CD4-positive, alpha-beta T cell treated with Interleukin-4 for 1 hour (primary cell): ENCODE measurements at places on chromosomes 13 and 19.

- DNase-seq = no peak
Measured at GRCh38 chr13:77415253-77416071, 88.6 kb upstream of the MYCBP2 start.

DNA sequence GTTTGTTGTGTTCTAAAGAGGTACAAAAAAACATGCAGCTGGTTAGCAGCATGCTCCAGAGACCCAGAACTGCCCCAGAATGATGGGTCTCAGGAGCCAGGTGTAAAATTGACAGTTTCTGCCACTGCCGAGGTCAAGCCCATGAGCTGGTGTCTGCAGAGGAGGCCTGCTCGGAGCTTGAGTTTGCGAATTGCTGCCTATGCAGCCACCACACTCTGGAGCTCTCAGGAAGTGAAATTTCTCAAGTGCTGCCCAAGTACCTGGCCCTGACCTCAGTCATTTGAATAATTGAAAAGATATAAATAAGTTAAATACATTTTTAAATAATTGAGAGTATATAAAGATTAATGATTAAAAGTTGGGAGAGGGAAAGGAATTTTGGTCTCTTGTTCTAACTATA is 66.4 kb downstream of the ZAR1L start:
- no peak for DNase-seq

DNA sequence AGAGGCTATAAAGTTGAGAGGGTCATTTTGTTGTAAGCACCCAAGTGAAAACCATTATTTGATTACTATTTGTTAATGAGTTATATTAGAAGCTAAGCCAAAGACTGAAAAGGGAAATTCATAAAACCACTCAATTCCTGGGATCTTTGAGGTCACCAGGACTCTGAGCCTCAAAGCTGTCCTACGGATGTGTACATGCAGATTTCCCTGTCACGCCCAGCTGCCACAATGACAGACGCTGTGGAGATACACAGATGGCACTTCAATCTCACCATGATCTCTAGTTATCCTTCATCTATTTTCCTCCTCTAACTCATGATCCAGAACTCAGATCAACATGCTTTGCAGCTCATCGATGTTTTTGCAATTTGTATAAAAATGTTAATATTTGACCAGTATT is 403.5 kb upstream of the MIR17HG start:
- no peak for DNase-seq

DNA sequence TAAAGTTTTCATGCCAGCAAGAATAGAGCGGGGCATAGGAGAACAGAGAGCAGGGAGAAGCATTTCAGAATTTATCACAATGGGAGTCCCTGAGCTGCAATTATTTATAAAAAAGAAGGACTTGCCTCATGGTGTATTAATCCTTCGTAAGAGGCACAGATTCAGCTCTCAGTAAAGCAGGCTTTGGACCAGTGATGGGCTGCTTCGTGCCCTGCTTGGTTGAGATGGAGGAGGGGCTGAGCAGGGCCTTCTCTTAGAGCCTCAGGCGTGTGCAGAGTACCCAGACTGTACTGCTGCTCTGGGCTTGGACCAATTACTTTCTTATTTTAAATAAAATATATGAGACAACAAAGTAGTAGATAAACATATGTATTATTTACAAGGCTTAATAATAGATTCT is 265.7 kb upstream of the SLC10A2 start:
- no peak for DNase-seq

GRCh38 chr13:32783067-32783466 is 196.8 kb downstream of the PDS5B start:
- DNase-seq = peak; percentile 29

- DNase-seq = no peak
Measured at GRCh38 chr13:97515643-97516042, 81.7 kb downstream of the RAP2A start.

- no peak for DNase-seq
Measured at GRCh38 chr13:62525652-62526051, 1110.0 kb upstream of the PCDH20 start.

DNA sequence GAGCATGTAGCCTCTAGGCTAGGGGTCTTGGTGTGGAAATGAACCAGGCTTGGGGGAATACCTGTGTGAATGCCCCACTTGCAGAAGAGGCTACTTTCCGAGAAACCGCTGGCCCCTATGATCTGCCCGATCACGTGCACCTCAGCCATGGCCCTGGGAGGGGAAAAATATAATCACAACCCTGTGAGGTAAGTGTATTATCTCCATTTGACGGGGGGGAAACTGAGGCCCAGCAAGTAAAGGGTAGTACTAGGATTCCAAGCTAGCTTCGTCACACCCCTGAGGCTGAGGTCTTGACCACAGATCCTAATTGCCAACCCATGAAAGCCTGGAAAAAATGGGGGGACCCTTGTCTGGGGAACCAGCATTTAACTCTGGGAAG is 587 bp downstream of the B9D2 start:
- no peak for DNase-seq

- no peak for DNase-seq
Measured at GRCh38 chr13:37443538-37443937, 155.0 kb downstream of the POSTN start.

GRCh38 chr19:12833738-12834565 is 427 bp downstream of the RTBDN start:
- peak; percentile 62 for DNase-seq

GRCh38 chr13:30440910-30441703 is 18.8 kb downstream of the UBE2L5 start:
- no peak for DNase-seq

DNA sequence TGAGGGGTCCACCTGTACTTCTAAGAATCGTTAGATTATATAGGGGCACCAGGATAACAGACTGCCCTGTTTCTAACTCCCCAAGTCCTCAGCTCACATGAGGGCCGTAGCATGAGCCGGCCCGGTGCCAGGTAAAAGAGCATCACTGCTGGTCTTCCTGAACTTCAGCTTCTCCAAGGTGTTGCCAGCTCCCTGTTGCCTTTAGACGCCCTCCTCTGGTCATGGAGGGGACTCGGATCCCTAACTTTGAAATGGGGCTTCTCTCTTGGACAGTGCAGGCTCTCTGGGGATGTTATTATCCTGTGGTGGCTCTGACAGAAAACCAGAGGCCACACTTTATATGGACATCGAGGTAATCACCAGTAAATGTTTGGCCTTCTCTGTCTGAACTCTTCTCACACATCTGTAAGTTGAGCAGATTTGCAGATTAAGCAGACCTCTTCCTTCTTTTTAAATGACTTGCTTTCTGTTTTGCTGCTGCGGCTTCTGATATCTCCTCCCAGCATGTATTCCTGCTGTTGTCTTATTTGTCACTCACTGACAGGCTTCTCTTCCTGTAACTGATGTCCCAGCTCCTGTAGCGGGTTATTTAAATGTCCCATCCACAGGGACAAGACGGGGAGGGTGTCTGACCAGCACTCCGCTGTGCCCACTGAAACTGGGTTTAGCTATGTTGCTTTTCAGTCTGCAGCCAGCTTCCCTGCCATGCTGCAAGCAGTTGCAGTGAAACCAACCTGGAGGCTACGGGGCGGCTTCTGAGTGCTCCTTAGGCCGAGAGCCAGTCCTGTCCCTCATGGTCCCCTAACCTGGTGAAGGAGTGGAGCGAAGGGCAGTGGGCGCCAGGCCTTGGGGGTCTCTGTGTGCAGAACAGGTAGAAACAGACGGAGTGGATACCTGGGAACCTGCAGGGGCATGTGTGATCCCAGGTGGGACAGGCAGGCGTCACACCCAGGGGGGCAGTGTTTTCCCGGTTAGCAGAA is 39.2 kb downstream of the TSSK6 start:
- peak; percentile 29 for DNase-seq

- DNase-seq = peak; percentile 84
Measured at GRCh38 chr19:12766051-12766521, 9.3 kb downstream of the HOOK2 start.

DNA sequence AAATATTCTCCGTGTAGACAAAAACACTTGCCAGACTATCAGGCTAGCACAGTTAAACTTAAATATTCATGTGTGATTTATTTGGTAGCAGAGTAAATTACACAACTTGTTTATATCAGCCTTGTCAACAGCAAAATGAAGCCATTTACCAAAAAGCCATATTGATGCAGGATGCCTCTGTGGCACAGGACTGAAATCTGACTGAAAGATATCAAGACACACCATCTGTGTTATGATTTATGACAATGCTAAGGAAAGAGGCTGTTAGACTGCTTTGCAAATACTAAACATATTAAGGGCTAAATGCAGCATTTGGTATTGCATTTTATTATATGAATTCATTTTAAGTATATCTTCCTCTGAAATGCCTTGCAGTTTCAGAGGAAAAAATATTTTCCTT is 44.8 kb upstream of the FNDC3A start:
- DNase-seq = no peak

- DNase-seq = no peak
Measured at GRCh38 chr19:7783991-7784423, 21.0 kb downstream of the CLEC4M start.

GRCh38 chr19:4066176-4066606 is 508 bp downstream of the ZBTB7A start:
- no peak for DNase-seq

GRCh38 chr13:31903111-31903815 is 128.3 kb upstream of the FRY start:
- DNase-seq = no peak

DNA sequence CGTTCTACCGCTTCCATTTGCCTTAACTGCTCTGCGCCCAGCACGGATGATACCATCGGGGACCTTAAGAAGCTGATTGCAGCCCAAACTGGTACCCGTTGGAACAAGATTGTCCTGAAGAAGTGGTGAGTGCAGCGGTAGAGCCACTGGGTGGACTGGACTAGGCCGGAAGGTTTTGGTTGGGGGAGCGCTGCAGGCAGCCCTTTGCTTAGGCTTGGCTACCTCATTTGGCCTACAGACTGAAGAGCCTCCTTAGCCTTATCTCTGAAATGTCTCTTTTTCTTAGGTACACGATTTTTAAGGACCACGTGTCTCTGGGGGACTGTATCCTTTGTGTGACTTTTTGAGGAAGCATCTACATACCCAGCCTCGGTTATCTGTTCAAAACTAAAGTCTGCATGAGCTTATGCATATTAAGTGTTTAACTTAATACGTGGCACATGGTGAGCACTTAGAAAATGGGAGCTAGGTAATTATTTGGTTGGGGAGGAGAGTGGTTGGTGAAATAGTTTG is 889 bp downstream of the UBL5 start:
- no peak for DNase-seq

GRCh38 chr19:11387162-11388034 is 3.3 kb upstream of the EPOR start:
- DNase-seq = no peak

- no peak for DNase-seq
Measured at GRCh38 chr19:34128558-34129250, 43.6 kb upstream of the LSM14A start.

GRCh38 chr13:43227721-43228120 is 204.3 kb downstream of the DNAJC15 start:
- no peak for DNase-seq

DNA sequence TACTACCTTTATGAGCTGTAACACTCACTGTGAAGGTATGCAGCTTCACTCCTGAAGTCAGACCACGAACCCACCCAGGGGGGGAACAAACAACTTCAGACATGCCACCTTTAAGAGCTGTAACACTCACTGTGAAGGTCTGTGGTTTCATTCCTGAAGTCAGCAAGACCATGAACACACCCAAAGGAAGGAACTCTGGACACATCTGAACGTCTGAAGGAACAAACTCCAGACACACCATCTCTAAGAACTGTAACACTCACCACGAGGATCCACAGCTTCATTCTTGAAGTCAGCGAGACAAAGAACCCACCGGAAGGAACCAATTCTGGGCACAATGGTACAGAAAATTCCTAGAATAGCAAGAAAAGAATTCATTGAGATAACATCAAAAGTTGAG is 1796.5 kb upstream of the MIR17HG start:
- DNase-seq = no peak

GRCh38 chr19:34241513-34242337 is 12.6 kb upstream of the GARRE1 start:
- DNase-seq = peak; percentile 20

DNA sequence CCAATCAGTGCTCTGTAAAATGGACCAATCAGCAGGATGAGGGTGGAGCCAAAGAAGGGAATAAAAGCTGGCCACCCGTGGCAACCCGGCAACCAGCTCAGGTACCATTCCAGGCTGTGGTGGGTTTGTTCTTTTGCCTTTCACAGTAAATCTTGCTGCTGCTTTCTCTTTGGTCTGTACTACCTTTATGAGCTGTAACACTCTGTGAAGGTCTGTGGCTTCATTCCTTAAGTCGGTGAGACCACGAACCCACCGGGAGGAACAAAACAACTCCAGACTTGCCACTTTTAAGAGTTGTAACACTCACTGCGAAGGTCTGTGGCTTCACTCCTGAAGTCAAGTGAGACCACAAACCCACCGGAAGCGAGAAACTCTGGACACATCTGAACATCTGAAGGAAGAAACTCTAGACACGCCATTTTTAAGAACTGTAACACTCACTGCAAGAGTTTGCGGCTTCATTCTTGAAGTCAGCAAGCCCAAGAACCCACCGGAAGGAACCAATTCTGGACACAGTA is 16.5 kb upstream of the SPACA6 start:
- peak; percentile 36 for DNase-seq

DNA sequence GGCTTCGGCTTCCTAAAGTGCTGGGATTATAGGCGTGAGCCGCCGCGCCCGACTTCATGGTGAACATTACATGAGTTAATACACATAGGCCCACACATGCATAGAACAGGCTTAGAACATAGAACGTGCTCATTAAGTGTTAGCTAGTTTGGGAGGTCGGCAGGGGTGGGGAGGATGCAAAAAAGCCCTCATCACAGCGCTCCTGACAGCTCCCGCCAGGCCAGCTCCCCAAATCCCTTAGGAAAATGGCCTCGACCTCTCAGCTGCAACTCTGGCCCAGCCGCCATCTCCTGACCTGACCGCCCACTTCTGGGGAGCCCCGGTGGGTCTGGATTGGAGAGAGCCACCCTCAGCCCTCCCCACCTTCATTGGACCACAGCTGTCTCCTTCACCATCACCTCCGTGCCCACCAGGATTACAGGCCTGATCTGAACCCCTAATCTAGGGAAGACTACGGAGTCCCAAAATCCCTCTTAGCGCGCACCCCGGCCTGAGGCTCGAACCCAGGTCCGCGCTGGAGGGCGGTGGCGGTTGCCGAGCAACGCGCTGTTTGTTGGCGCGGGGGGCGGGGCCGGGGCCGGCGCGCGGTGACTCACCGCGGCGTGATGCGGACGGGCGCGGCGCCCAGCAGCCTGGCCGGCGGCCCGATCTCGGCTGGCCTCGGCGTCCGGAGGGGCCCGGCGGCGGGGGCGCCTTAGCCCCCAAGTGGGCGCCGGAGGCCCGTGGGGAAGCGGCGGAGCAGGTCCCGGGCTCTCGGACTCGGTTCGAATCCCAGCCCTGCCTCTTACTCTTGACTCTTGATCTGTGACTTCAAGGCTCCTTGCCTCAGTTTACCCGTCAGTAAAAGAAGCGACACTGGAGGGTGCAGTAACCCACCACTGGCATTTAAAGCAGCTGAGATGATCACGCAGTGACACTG is 26.7 kb upstream of the NANOS3 start:
- DNase-seq = peak; percentile 86

DNA sequence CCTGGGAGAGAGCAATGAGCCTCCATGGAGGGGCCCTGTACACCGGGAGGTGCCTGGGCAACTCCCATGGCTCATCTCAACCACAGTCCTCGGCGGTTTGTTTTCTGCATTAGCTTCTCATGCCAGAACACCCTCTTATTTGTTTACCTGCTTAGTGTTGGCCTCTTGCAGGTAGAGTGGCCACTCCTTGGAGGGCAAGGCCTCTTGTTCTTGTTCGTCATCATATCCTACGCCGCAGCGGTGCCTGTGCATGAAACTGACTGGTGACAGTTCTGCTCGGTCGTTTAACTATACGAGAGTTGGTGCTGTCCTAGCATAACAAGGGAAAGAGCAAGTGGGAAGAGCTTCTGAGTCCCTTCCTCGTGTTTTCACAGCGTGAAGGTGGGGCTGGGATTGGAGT is 40.5 kb upstream of the RNF113B start:
- DNase-seq = no peak
